Activated naive CD4-positive, alpha-beta T cell treated with anti-CD3 and anti-CD28 coated beads, Interleukin-2, amount 10 ng/mL, durations not matched to agents 7 days and 5 days (primary cell): ENCODE measurements at places on chromosomes 6 and 20.

DNA sequence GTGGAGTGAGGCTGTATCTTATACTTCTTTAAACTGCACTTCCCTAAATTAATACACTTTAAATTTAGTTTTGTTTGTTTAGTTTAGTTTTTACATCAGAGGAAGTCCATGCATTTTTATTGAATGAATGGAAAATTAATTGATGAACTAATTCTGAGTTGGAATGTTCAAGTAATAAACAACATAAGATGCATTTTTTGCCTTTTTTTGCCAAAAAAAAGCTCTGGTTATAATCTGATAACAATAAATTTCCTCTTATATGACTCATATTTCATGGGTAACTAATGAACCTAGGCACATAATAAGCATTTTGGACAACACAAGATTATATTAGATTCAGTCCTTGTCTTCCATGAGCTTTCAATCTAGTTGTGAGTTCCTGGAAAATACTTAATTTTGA, 323.1 kb downstream of the CENPW start:
- no peak overlapping the region for H3K4me3 ChIP-seq
- H3K27ac ChIP-seq: no peak overlapping the region
- DNase-seq: no peak
- no peaks in the 10 kb centered on the region for H3K36me3 ChIP-seq

DNA sequence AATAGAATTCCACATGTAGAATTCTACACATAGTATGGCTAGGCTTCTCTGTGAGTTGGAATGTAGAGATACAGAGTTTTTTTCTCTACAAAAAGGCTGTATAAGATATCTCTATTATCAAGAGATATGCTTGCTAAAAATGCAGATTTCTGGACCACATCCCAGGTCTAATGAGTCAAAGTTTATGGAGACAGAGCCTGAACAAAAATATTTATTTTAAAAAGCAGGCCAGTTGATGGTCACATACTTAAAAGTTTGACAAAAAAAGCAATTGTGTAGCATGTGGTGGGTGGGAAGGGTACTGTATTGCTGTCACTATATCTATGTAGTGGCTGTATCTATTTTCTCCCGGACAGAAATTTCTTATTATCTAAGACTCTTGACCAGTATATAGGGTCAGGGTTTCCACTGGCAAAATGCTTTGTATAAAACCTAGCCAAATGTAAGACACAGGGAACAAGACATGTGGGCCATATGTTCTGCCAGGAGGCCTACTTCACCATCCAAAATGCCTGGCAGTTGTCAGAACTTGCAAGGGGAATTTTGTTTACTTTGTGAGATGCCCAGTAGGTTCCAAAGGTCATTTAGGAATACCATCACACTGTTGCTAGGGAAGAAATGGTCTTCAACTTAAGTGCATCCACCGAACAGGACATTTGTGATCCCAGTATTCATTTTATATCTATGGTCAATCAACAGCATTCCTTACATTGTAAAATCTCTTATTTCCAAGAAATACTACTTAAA, 60.6 kb downstream of the SHPRH start:
- peaks cover 41% of the 10 kb centered on the region for H3K36me3 ChIP-seq
- DNase-seq: no peak
- no peak overlapping the region for H3K4me3 ChIP-seq
- H3K27ac ChIP-seq: no peak overlapping the region
- peaks cover 4% of the 10 kb centered on the region for H3K4me1 ChIP-seq

- H3K27me3 ChIP-seq: no peaks in the 10 kb centered on the region
- no peaks in the 10 kb centered on the region for H3K36me3 ChIP-seq
- no peak for DNase-seq
- H3K4me1 ChIP-seq: no peaks in the 10 kb centered on the region
Observed at GRCh38 chr6:7813704-7814103, 87.8 kb downstream of the BMP6 start.

DNA sequence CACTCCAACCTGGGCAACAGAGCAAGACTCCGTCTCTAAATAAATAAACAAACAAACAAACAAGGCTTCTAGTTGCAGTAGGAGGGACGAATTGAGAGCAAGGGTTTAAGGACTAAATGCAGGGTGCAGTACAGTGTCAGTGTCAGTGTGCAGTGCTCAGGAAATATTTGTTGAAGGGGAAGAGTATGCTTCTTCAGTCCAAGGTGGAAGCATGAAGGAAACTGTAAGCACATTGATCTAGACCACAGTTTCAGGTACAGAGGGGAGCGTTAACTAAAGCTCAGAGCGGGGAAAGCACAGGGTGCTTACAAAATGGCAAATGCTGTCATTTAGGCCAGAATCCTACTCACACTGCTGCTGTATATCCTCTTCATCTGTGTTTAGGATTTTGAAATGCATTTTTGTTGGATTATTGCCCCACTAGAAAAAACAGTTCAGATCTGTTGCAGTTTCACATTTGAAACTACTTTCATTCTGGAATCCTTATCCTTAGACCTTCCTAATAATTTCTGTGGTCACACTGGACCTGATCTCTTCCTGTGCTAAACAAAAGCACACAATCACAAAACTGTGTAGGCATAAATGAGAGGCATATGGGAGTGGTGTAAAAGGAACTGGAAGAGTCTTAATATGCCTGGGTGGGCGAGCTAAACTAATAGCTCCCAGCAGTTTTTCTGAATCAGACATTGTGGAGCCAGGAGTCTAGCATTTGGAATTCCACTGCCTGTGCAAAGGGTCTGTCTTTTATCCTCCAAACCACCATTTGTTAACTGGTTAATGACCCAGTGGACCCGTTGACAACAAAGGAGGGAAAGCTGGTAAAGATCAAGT, 41.4 kb downstream of the CBFA2T2 start:
- peaks cover 2% of the 10 kb centered on the region for H3K36me3 ChIP-seq
- H3K27me3 ChIP-seq: no peaks in the 10 kb centered on the region

DNA sequence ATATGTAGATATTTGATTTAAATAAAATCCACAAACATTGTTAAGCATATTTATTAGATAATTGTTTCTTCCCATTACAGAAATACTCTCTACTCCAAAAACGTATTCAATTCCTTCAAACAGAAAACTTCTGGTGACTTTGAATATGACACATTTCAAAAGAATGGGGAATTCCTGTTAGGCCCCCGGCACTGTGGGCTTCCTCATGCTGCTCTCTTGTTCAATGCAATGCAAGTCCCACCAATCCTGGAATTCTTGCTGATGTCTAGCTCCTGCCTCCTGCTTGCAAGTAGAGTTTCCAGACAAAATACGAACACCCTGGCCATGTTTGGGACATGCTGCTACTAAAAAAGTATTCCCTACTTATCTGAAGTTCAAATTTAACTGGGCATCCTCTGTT, 544.1 kb downstream of the QKI start:
- H3K27me3 ChIP-seq: peaks cover 8% of the 10 kb centered on the region
- no peaks in the 10 kb centered on the region for H3K36me3 ChIP-seq
- no peaks in the 10 kb centered on the region for H3K4me1 ChIP-seq
- no peak for DNase-seq
- no peak overlapping the region for H3K27ac ChIP-seq

GRCh38 chr6:41446907-41447545, 99.2 kb upstream of the FOXP4 start:
- H3K27me3 ChIP-seq: peaks cover 81% of the 10 kb centered on the region
- H3K27ac ChIP-seq: no peak overlapping the region
- DNase-seq: no peak
- peaks cover 12% of the 10 kb centered on the region for H3K4me1 ChIP-seq
- no peak overlapping the region for H3K4me3 ChIP-seq

GRCh38 chr20:44642203-44643153, 9.0 kb downstream of the ADA start:
- H3K4me1 ChIP-seq: peaks cover 77% of the 10 kb centered on the region
- H3K4me3 ChIP-seq: peak overlapping the region; percentile 33
- peak; percentile 39 for DNase-seq
- H3K27ac ChIP-seq: peak overlapping the region; percentile 93
- H3K27me3 ChIP-seq: no peaks in the 10 kb centered on the region

- no peak overlapping the region for H3K27ac ChIP-seq
- H3K27me3 ChIP-seq: no peaks in the 10 kb centered on the region
- no peaks in the 10 kb centered on the region for H3K36me3 ChIP-seq
- H3K4me1 ChIP-seq: no peaks in the 10 kb centered on the region
Observed at GRCh38 chr6:2102966-2103365, 142.4 kb downstream of the GMDS start.

GRCh38 chr6:153214436-153214835, 83.4 kb upstream of the RGS17 start:
- no peaks in the 10 kb centered on the region for H3K36me3 ChIP-seq
- DNase-seq: no peak
- peaks cover 8% of the 10 kb centered on the region for H3K27me3 ChIP-seq
- H3K4me3 ChIP-seq: no peak overlapping the region
- no peak overlapping the region for H3K27ac ChIP-seq

- H3K27me3 ChIP-seq: no peaks in the 10 kb centered on the region
- no peaks in the 10 kb centered on the region for H3K36me3 ChIP-seq
- no peaks in the 10 kb centered on the region for H3K4me1 ChIP-seq
- H3K4me3 ChIP-seq: no peak overlapping the region
- H3K27ac ChIP-seq: peak overlapping the region; percentile 65
Observed at GRCh38 chr20:62319346-62319909, 16.6 kb downstream of the ADRM1 start.

GRCh38 chr6:40598516-40598915, 11.4 kb upstream of the LRFN2 start:
- H3K27ac ChIP-seq: no peak overlapping the region
- DNase-seq: no peak
- no peaks in the 10 kb centered on the region for H3K4me1 ChIP-seq
- no peak overlapping the region for H3K4me3 ChIP-seq
- peaks cover 32% of the 10 kb centered on the region for H3K27me3 ChIP-seq
